A549 treated with CpdA at 1 μM for 4 hours (cell line): ENCODE measurements at places on chromosomes 7 and 10. TPM values are rescaled to one million over a fixed set of nuclear protein-coding genes. Genes with fewer than 3 reads are reported as not detected.

AMZ1 gene
- 0.05 TPM in 1 of 5 replicates, not detected in the others for total RNA-seq

GIMAP1 gene
- not detected in 5 replicates for total RNA-seq

CBLL1 gene
- total RNA-seq, result 28.9 to 61.1 TPM (median 31.0 TPM) in 5 replicates

HOXA7 gene
- 4.8 to 6.3 TPM (median 5.5 TPM) in 5 replicates for total RNA-seq

AOAH gene
- 0.05 TPM in 1 of 5 replicates, not detected in the others for total RNA-seq

ZNF853 gene
- 1.9 to 3.0 TPM (median 2.2 TPM) in 5 replicates for total RNA-seq

ARL3 gene
- 14.4 to 14.9 TPM (median 14.8 TPM) in 5 replicates for total RNA-seq

SUMF2 gene
- total RNA-seq, result 107 to 120 TPM (median 114 TPM) in 5 replicates

JMJD1C gene
- 20.6 to 32.8 TPM (median 20.9 TPM) in 5 replicates for total RNA-seq

ITGA8 gene
- not detected in 5 replicates for total RNA-seq

OR2A1 gene
- not detected in 5 replicates for total RNA-seq

MSRB2 gene
- 9.0 to 18.3 TPM (median 16.7 TPM) in 5 replicates for total RNA-seq

TUBB8 gene
- 0.07 to 0.26 TPM in 2 of 5 replicates, not detected in the others for total RNA-seq

NKX1-2 gene
- total RNA-seq, result 0.03 TPM in 1 of 5 replicates, not detected in the others

TAC1 gene
- 0.30 TPM in 1 of 5 replicates, not detected in the others for total RNA-seq

OR2A5 gene
- total RNA-seq, result not detected in 5 replicates

AKR1C2 gene
- total RNA-seq, result 3,008 to 3,788 TPM (median 3,160 TPM) in 5 replicates

LRRC18 gene
- total RNA-seq, result not detected in 5 replicates

CDHR3 gene
- 5.1 to 6.0 TPM (median 5.4 TPM) in 5 replicates for total RNA-seq

C10orf90 gene
- total RNA-seq, result 2.8 to 3.3 TPM (median 2.9 TPM) in 5 replicates

KLF14 gene
- total RNA-seq, result 0.03 to 0.06 TPM (median 0.05 TPM) in 3 of 5 replicates, not detected in the others

PAPSS2 gene
- 23.1 to 27.9 TPM (median 26.3 TPM) in 5 replicates for total RNA-seq

INHBA gene
- total RNA-seq, result 0.50 to 1.6 TPM (median 1.1 TPM) in 5 replicates

KCNMA1 gene
- total RNA-seq, result 38.6 to 89.6 TPM (median 81.0 TPM) in 5 replicates

LAMB4 gene
- total RNA-seq, result 0.10 to 0.31 TPM (median 0.16 TPM) in 5 replicates

TMEM236 gene
- total RNA-seq, result 0.05 to 0.12 TPM (median 0.07 TPM) in 5 replicates

PTF1A gene
- not detected in 5 replicates for total RNA-seq

CYP2C8 gene
- 0.17 TPM in 1 of 5 replicates, not detected in the others for total RNA-seq

SLC29A3 gene
- total RNA-seq, result 11.9 to 15.4 TPM (median 12.9 TPM) in 5 replicates

OPALIN gene
- total RNA-seq, result not detected in 5 replicates

RARRES2 gene
- total RNA-seq, result not detected in 5 replicates

SPDYE11 gene
- total RNA-seq, result not detected in 5 replicates

BNIP3 gene
- 41.0 to 44.6 TPM (median 43.0 TPM) in 5 replicates for total RNA-seq

CCDC3 gene
- total RNA-seq, result 0.57 to 0.94 TPM (median 0.89 TPM) in 5 replicates

CPED1 gene
- total RNA-seq, result 0.01 TPM in 1 of 5 replicates, not detected in the others

IKZF1 gene
- 0.01 TPM in 1 of 5 replicates, not detected in the others for total RNA-seq

ACBD7 gene
- total RNA-seq, result 0.48 to 1.3 TPM (median 0.95 TPM) in 5 replicates

SPDYE1 gene
- total RNA-seq, result not detected in 5 replicates

RNF133 gene
- total RNA-seq, result not detected in 5 replicates

GRID2IP gene
- 0.01 TPM in 1 of 5 replicates, not detected in the others for total RNA-seq

TAS2R41 gene
- not detected in 5 replicates for total RNA-seq

AGR2 gene
- total RNA-seq, result 97.0 to 175 TPM (median 138 TPM) in 5 replicates

LYZL2 gene
- not detected in 5 replicates for total RNA-seq

TMEM176A gene
- 0.03 to 0.15 TPM in 2 of 5 replicates, not detected in the others for total RNA-seq

PON1 gene
- 0.14 to 0.59 TPM (median 0.45 TPM) in 5 replicates for total RNA-seq

HOXA11 gene
- total RNA-seq, result 0.50 to 0.77 TPM (median 0.68 TPM) in 5 replicates

KAZALD1 gene
- total RNA-seq, result 2.2 to 2.9 TPM (median 2.3 TPM) in 5 replicates
